Stimulated activated naive CD8-positive, alpha-beta T cell treated with anti-CD3 and anti-CD28 coated beads, Interleukin-15, amount 100 ng/mL, for 72 hours (primary cell): ENCODE measurements at places on chromosomes 1 and 21.
A peak's percentile ranks its signal among the peaks of the same experiment; 100 is the strongest.

- no peak for DNase-seq
Observed at GRCh38 chr1:209705033-209705598, 470 bp downstream of the HSD11B1 start.

GRCh38 chr21:28074676-28075075 is 918.0 kb downstream of the LTN1 start:
- no peak for DNase-seq

DNA sequence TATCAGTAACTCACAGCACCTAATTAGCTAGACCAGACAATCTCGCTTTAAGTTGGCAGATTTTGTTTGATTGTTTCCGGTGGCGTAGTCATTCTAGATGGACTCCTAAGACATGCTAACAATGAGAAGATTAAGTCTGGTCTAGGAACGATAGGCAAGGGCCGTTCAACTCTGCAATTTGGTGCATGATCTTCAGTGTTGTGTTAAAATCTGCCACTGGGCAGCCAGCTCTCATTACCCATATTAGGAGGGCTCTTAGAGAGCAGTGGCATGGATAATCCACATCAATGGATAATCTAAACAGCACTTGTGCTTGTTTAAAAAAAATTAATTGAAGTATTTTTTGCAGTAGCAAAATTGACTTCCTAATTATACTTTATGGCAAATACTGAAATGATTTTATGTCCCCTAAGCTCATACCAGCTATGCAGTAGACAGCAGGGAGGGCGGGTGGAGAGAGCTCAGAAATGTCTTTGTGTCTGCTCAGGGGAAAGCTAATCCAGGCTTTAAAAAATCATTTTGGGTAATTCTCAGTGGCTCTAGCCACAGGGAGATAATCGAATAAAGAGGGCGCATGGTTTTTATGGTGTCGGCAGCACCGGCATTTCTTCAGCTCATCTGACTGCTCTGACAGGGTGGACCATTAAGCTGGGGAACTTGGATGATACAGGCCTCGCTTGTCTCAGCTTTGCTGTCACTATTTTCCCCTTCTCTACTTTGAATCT is 48.5 kb upstream of the IKBKE start:
- no peak for DNase-seq

- no peak for DNase-seq
Observed at GRCh38 chr1:159743651-159744410, 29.4 kb upstream of the CRP start.

DNA sequence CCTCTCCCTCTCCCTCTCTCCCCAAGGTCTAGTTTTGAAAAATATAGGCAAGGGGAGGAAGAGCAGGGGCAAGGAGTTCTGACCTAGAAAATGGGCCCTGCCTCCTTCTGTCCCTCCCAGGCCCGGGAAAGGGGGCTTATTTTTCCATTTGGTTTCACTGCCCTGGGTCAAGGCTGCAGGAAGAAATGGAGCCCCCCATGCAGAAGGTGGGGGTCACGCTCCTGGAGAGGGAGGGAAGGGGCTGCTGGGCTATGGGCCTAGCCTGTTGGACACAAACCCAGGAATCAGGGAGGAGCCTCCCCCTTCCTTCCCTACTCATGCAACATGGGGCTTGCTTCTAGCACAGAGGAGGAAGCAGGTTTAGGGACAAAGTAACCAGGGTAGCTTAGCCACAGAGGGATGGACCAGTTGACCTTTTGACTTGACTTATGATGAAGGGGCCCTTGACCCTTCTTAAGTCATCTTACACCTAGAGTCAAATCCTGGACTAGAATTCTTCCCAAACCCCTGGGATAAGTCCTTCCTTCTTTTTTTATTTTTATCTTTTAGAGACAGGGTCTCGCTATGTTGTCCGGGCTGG is 70.4 kb upstream of the SSBP3 start:
- no peak for DNase-seq

DNA sequence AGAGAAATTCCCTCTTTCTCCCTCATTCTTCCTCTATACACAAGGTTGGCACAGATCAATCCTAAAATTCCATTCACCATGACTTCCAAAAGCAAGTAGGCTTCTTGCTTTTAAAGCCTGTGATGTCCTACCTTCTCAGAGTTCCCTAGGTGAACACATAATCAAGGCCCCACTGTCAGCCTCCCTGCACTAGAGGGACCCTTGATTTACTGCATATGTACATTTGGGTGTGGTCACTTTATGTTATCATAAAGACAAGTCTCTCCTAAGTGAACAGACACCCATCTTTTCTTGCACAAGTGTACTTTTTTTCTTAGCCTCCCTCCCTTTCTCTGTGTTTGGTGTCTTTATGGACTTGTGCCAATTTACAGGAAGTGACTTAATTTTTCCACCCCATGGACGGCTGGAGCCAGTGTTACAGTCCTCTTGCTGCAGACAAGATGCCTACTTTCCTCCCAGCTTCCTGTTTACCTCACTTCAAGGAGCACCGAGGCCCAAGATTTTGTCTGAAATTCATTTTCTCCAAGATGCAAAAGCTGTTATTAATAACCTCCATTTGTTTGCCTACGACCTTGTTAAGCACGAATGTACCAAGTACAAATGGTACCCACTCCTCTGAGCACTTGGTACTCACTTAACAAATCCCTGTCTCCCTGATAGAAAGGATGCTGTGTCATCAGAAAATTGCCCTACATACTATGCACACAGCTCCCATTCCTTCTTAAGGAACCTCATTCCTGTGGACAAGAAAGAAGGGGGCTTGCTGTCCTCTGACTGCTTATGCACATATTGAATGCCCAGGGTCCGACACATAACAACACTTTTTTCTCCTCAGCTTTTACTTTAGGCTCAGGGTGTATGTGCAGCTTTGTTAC is 82.8 kb upstream of the SLC44A3 start:
- no peak for DNase-seq

GRCh38 chr1:67921725-67922489 is 88.6 kb upstream of the GNG12 start:
- DNase-seq, result no peak

- no peak for DNase-seq
Observed at GRCh38 chr1:26471498-26472319, 531 bp upstream of the HMGN2 start.

- DNase-seq, result no peak
Observed at GRCh38 chr1:55039342-55040082, at the start of gene PCSK9. Gene PCSK9, plus strand, starts transcription at chr1:55039548. Its CDS starts 290 bp downstream, at chr1:55039838.

GRCh38 chr1:43313771-43314170 is 13.0 kb downstream of the TIE1 start:
- no peak for DNase-seq

GRCh38 chr21:34801519-34802132 is 132.8 kb downstream of the CLIC6 start:
- peak; percentile 12 for DNase-seq

DNA sequence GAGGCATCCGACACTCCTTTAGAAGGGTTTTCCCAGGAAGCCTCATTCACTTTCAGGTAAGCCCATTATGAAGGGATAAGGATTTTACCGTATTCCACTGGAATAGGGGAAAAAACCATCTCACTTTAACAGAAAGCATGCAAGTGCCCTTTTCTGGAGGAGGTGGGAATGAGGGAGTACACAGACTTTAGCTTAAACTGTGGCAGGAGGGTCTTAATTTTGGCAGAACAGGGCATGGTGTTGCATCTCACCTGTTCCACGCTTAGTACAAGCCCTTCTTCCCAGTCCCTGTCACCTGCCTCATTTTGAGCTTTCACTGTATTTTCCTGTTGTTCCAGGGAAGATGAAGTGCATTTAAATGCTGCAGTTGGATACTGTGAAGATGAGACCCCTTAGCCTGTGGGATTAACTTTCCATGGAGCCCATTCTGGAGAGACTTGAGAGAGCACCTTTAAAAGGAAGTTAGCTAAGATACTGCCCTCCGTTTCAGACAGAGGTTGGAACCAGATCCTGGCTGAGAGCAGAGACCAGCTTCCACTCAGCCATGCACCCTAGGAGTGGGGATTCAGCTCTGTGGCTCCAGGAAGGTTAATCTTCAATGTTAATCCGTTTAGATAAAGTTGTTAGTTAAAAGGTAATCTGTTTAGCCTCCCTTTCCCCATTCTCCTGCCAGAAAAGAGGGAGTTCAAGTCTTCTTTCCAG is 42.6 kb downstream of the PBX1 start:
- DNase-seq, result no peak

DNA sequence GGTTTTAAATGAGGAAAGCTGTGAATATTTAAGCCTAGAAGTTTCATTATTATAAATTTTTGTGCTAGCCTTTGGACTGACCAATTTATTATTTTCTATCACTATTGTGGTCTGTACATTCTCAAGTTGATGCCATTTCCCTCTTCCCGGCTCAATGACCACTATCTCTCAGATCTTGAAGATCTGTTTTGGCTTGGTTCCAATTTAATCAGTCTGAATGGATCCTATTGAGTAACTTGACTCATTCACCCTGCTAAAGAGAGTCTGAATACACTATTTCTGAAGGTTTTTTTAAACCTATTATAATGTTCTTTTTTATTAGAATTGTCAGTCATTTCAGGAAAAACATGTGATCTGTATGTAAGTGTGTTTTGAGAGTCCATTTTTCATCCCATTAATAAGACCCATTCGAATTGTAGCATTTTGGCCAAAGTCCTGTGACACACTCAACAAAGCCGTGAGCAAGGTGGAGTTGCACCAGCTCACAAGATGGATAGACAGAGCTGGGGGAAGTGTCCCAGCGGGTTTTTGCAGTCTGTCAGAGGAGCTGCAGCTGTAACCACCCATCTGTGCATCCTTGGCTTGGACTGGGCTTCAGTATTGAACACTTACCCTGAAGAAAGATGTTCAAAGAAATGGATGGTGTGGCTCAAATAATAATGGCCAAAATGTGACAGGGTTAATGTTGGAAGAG is 145.6 kb downstream of the NFIA start:
- DNase-seq, result no peak

DNA sequence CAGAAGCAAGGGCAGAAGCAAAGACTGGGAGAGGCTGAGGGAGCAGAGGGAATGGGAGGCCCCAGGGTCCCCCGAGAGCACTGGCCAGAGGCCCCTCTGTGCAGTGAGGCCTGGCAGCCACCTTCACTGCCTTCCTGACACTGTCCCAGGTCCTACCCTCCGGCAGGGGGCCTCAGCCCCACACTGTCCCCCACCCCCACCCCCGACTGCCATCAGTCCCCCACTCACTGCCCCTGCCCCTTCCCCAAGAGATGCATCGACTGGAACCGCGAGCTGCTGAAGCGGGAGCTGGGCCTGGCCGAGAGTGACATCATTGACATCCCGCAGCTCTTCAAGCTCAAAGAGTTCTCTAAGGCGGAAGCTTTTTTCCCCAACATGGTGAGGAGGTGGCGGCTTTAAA is 13.0 kb upstream of the PADI6 start:
- no peak for DNase-seq

- DNase-seq, result no peak
Observed at GRCh38 chr21:38286739-38287471, 30.1 kb downstream of the KCNJ15 start.

- DNase-seq, result peak; percentile 68
Observed at GRCh38 chr1:12173631-12174121, 6.9 kb downstream of the TNFRSF1B start.

- DNase-seq, result no peak
Observed at GRCh38 chr21:34345091-34345871, 18.5 kb upstream of the KCNE2 start.

- DNase-seq, result peak; percentile 85
Observed at GRCh38 chr21:45478115-45478801, 64.0 kb downstream of the SLC19A1 start.

- no peak for DNase-seq
Observed at GRCh38 chr1:84634536-84635205, 55.6 kb downstream of the SSX2IP start.

- no peak for DNase-seq
Observed at GRCh38 chr21:26572702-26573381, at the start of gene CYYR1. Gene CYYR1, minus strand, starts transcription at chr21:26573286. Its CDS starts 346 bp downstream, at chr21:26572940.

DNA sequence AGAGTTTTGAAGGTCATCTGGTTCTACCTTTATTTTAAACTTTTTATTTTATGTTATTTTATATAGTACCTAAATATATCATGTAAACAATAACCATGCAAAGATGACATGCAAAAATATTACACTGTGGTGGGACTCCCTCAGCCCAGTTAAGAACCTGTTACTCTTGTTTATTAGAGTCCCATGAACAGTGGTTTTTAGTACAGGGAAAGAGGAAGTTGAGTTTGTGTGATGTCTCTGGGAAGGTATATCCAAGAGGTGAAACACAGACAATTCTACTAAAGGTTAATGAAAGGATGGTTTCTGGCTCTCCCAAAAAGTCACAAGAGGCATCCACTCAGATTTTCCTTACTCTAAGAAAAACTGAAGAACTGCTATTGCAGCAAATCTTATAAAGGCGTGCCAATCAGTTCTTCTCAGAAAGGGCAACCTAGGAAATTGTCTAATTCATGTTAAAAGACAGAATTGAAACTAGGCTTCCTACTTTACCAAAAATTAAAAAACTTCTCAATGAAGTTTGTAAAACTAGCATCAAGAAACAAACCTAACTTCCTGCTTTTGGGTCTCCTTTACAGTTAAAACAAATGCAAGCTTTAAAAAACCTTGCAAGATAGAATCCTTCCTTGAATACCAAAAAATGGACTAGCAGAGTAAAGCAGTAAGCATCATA is 19.9 kb downstream of the GFI1 start:
- no peak for DNase-seq
